Activated naive CD8-positive, alpha-beta T cell treated with anti-CD3 and anti-CD28 coated beads, Interleukin-2, amount 10 ng/mL, durations not matched to agents 7 days and 5 days (primary cell): ENCODE measurements at places on chromosomes 6 and 20. TPM values are rescaled to one million over a fixed set of nuclear protein-coding genes. Genes with fewer than 3 reads are reported as not detected.
A peak's percentile ranks its signal among the peaks of the same experiment; 100 is the strongest.

Gene DEFB124
- not detected for total RNA-seq

Gene CRISP3
- not detected for total RNA-seq

Gene ZNF76
- total RNA-seq, result 63.0 TPM

Gene RIPOR3
- not detected for total RNA-seq

Gene SRMS
- total RNA-seq, result not detected

Gene GHRH
- not detected for total RNA-seq

Gene PTCRA
- total RNA-seq, result not detected

Gene HLA-DMB
- 14.0 TPM for total RNA-seq

Gene COL19A1
- total RNA-seq, result 0.06 TPM

Gene DHX16
- 44.2 TPM for total RNA-seq

Gene NRSN2
- 3.7 TPM for total RNA-seq

Gene RSPH4A
- total RNA-seq, result 0.22 TPM

Gene FAM209B
- total RNA-seq, result 1.8 TPM

Gene FAM162B
- total RNA-seq, result not detected

Gene CSTF1
- total RNA-seq, result 55.7 TPM

DNA sequence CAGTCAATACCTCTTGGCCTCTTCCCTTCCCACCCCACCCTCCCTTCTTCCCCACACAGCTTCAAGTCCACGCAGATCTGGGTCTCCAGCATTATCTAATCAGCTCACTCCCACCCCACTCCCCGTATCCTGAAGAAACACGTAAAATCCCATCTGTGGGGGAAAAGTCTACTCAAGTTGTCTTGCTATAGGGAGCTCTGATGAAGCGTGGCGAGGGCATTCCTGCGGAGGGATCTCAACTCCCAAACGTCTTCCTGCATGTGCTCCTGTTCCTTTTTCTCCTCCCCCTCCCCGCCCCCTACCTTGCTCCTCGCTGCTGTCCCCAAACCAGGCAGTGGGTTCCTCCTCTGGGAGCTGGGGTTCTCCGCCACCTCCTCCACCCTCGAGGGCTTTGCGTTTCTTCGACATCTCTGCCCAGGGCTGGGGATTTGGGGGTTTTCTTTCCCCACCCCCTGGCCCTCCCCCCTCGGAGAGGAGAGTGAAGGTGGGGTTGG, 181.8 kb downstream of the TBXT start:
- DNase-seq, result no peak

- DNase-seq, result no peak
Measured at GRCh38 chr20:37071481-37071911, 24.3 kb downstream of the RBL1 start.

GRCh38 chr6:113879186-113880096, 22.3 kb downstream of the MARCKS start:
- no peak for DNase-seq

- DNase-seq, result peak; percentile 55
Measured at GRCh38 chr6:39865011-39865888, 69.0 kb downstream of the MOCS1 start.

- no peak for DNase-seq
Measured at GRCh38 chr6:129882510-129883023, 21.5 kb upstream of the TMEM244 start.

DNA sequence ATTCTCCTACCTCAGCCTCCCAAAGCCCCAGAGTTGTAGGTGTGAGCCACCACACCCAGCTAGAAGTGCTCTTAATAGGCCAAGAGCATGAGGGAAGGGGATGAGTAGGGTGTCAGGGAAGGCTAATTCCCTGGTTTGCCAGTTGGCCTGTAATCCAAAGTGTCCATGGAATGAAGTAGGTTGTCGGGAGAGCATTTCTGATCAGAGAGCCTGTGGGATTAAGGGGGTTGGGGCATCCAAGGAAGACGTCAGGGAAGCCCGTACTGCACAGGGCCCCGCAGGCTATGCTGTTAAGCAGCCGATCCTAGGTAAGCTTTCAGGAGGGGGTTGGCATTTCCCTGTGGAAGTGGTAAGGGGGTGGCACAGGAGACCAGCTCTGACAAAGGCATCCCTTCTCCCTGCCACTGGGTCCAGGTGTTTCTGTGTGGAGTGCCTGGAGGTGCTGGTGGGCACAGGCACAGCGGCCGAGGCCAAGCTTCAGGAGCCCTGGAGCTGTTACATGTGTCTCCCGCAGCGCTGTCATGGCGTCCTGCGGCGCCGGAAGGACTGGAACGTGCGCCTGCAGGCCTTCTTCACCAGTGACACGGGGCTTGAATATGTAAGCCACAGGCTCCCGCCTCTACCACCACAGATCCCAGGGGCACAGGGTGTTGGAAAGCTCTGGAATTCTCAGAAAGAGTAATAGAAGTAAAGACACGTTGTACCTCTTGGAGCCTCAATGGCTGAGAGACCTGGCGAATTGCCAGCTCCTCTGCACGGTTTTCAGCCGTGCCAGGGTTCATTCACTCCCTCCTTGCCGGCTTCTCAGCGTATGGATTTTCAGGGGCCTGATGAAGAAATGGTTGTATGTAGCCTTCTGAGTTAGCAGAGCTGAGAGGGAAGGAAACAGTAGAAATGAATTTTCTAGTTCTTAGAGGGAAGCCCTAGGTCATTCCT, 21.4 kb upstream of the MAPRE1 start:
- DNase-seq, result no peak

- DNase-seq, result no peak
Measured at GRCh38 chr6:7473805-7474719, 67.4 kb upstream of the DSP start.

DNA sequence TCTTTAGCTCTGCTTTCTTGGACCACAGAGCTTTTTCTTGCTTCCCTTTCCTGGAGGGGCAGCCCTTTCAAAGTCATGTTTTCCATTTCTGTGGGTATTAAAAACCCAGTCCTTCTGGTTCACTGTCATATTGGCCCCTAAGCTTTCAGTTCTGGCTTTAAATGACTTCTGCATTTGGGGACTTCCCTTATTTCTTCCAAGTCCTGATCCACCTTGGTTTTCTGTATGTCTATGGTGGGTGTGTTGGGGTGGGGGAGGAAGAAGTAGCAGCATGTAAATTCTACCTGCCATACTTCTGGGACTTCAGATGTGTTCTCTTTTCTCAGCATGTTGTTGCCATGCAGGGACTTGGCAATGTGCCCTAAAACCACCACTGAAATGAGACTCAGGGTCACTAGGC, 77.1 kb upstream of the EMILIN3 start:
- DNase-seq, result no peak

- no peak for DNase-seq
Measured at GRCh38 chr6:65259982-65260381, 447.0 kb downstream of the EYS start.

DNA sequence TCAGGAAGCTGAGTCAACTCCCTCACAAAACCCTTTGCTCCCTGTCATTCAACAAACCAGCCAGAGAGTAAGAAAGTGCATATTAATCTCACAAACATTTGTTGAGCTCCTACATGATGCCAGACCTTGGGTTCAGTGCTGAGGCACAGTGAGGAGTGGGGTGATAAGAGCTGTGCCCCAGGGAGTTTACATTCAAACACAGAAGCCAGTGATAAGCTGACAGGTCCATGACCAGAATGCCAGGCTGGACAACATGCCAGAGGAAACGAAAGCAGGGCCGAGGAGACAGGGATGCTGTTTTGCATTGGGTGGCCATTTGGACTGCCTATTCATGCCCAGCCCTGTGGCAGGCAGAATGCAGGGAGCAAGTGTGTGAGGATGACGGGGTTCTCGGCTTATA, 76.7 kb downstream of the LRFN2 start:
- no peak for DNase-seq

DNA sequence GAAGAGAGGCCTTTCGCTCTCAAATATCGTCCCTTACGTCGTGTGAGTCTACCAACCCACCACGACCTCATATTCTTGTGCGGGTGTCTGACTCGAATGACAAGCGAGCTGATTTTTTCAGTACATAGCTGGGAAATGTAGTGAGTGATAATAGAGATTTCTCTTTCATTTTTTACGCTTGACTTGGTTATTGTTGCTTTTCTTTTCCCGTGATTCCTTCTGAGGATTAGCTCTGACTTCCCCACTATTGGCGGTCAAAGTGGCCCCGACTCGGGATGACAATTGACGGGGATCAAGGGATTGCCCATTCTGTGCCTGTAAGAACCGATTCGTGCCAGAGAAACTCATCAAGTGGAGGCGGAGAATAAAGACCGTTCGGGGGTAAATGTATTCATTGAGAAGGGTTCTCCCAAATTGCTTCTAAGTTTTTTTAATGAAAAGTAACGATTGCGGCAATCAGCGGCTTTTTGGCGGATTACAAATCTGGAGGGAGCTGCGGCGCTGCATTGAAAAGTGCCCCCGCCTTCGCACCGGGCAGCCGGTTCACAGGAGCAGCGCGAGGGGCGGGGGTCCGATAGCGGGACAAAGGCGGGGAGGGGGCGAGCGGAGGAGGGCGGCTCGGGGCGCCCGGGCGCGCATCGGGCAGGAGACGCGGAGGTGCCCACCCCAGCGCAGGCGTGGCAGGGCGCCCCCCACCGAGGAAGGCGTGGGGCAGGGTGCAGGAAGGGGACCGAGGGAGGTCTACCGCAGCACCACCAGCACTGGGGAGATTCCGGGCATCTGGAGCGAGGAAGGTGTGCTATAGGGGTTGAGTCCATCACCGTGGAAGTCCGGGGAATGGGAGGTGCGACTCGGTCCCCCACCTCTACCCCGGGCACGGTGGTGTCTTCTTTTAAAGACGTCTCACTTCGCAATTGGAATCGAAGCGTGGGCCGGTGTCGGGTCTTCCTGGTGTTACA, 44.5 kb upstream of the OSTM1 start:
- peak; percentile 50 for DNase-seq

GRCh38 chr6:93304505-93304904, 114.9 kb downstream of the EPHA7 start:
- no peak for DNase-seq

DNA sequence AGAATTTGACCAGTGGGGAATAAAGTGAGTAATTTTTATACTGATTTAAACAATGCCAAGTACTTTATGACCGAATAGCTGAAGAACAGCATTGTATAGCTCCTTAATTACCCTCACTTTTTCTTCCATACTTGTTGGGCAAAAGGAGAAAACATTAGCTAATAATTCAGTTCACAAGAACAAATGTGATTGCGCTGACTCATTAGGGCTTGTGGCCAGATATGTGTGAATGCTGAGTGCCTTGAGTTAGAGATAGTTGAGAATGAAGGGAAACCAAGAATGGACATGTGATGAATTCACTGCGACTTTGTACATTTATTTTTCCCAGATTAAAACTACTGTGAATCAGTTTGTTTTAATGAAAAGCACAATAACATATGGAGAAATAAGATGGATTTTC, 669.4 kb downstream of the TFAP2A start:
- DNase-seq, result no peak

GRCh38 chr20:49133571-49133970, 54.6 kb downstream of the STAU1 start:
- no peak for DNase-seq

GRCh38 chr20:4071178-4071693, 55.9 kb upstream of the RNF24 start:
- no peak for DNase-seq

GRCh38 chr6:30067460-30068139, 602 bp downstream of the PPP1R11 start:
- no peak for DNase-seq

GRCh38 chr20:8435285-8436035, 303.4 kb downstream of the PLCB1 start:
- no peak for DNase-seq

GRCh38 chr20:24765316-24766142, 183.5 kb upstream of the CST7 start:
- DNase-seq, result no peak

GRCh38 chr6:149834513-149835481, 29.4 kb downstream of the LRP11 start:
- DNase-seq, result peak; percentile 40

DNA sequence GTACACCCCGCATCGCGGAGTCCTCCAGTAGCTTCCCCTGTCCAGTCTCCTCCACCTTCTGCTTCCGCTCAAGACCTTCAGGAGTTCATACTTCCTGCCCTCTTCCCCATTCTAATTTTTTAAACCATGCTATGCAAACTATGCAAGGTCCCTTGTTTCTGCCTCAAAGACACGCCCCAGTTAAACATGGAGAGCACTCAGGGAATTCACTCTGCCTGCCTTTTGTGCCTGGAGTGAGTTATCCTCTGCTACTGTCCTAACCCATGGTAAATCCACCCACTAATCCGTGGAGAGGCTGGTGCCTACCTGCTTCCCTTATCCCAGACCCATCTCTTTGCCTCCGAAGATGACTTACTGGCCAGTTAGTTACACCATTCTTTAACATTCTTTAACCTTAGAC, 473.7 kb upstream of the JARID2 start:
- no peak for DNase-seq

GRCh38 chr6:41498968-41499599, 47.1 kb upstream of the FOXP4 start:
- DNase-seq, result no peak

DNA sequence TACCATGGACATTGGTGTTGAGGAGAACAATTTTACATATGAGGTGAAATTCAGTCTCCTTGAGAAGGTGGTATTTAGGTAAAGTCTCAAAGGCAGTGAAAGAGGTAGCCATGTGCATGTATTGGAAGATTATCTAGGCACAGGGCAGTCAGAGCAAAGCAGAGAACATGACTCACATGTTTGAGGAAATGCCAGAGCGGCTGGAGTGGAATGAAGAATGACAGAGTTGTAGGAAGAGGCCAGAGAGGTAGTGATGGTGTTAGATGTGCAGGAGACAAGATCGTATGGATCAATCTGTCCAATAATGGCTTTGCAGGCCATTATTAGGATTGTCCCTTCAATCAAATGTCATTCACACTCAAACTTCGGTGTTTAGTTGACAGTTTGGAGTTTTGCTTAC, 449.4 kb upstream of the PTCHD4 start:
- DNase-seq, result no peak

DNA sequence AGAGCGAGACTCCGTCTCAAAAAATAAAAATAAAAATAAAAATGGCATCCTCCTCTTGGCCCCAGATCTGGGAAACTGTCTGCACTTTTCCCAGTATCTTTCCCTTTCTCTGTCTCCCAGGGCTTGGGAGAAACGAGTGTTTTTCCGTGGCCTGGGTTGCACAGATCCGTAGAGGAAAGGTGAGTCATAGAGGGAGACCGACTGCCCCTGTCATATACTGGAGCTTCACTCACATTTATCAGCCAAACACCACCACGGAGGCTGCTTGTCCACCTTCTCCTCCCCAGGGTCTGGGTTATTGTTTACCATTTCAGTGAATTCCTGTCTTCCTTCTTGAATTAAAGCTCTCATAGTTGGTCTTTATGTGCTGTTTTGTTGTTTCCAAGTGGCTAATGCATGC, 31.9 kb upstream of the EIF2S2 start:
- no peak for DNase-seq

DNA sequence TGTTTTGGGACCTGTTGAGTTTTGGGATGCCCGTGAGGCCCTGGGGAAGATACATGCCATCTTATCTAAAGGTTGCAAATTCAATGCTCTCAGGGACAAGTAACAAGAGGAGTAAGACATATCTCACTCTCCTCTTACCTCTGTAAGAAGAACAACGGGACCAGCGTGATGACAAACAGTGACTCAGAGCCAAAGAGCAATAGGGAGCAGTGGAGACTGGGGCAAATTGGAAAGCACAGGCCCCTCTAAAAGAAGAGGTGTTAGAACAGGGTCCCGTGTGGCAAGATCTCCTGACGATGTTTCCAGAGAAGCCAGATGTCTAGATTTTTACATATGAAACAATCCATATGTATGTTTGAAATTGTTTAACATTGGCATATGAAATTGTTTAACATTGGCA, 11.6 kb downstream of the TP53RK start:
- no peak for DNase-seq
